ENCODE measurements at places on chromosomes 7 and 10.

DNA sequence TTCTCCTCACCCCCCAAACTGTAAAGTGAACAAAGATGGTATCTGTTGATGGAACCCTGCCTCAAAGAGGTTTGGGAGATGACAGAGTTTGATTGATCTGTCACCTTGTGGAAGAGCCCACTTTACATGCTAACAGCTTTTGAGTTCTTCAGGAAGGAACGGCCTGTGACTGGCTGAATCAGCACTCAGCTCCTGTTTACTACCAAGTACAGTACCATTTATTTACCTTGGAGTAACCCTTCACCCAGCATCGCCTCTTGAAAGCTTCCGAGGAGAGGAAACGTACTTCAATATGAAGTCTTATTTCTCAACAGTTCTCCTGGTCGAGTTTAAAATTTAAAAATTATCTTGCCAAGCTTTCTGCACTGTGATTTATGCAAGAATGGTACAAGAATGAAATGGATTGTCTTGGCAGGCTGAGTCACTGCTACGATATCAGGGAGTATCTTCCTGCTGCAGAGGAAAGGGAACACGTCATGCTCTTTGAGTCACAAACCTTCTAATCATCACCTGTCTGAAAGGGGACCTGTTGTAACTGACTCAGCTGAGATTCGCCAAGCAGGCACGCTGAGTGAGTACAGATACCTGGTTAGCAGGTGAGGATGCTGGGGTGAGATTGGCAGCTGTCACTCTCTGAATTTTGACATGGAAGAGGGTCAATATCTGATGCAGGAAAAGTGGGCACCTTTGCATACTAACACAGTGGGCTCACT lies 30.1 kb downstream of the KLF6 start:
- no peak for DNase-seq

GRCh38 chr7:17696422-17696821 lies 243.9 kb downstream of the SNX13 start:
- no peak for DNase-seq

DNA sequence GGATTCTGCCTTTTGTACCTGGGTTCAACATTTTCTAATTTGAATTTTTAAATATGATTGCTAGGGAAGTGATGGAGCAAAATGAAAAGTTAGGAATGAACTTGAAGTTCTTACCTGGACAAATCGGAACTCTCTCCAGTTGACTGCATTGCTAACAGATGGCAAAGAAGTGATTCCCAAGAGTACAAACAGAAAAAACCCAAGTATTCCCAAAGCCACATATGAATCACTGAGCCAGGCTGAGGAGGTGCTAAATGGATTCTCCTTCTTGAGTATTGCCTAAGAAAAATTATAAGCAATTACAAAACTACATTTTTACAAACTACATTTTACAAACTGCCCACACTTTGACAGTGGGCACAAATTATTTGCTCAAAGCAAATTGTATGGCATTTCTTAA lies 25.9 kb downstream of the STEAP4 start:
- DNase-seq: no peak

DNA sequence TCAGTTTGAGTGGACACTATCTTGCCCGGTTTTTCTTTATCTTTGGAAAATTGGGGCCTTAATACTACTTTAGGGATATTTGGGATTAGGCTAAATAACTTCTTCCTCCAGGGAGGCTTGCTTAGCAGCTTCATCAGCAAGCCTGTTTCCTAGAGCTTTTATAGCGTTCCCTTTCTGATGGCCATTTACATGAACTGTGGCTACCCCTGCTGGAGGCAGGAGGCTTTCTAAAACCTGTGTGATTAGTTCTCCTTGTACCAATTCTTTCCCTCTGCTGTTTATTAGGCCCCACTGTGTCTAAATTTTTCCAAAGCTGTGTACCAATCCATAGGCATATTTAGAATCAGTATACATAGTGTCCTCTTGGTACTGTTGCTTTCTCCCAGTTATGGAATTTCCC lies 61.7 kb upstream of the CNTNAP2 start:
- DNase-seq: no peak

- no peak for DNase-seq
Observed at GRCh38 chr7:30406664-30407425, 71.7 kb downstream of the NOD1 start.

DNA sequence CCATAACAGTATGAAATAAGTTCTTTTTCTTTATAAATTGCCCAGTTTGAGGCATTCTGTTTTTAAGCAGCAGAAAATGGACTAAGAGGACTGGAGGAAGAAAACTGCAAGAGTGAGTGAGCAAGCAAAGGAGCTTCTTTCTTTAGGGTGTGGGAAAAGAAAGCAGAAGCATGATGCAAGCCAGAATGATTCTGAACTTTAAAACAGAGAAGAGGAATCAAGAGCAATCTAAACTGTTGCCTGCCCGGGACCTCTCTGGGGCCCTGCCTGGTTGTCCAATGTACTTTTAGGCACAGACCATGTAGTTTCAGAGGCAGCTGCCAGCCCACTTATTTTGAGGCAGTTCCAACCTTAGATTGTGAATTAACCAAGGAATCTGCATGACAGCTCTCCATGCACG lies 186.3 kb downstream of the PLPP4 start:
- DNase-seq: no peak

GRCh38 chr7:132793474-132793873 lies 217.2 kb upstream of the PLXNA4 start:
- DNase-seq: no peak

DNA sequence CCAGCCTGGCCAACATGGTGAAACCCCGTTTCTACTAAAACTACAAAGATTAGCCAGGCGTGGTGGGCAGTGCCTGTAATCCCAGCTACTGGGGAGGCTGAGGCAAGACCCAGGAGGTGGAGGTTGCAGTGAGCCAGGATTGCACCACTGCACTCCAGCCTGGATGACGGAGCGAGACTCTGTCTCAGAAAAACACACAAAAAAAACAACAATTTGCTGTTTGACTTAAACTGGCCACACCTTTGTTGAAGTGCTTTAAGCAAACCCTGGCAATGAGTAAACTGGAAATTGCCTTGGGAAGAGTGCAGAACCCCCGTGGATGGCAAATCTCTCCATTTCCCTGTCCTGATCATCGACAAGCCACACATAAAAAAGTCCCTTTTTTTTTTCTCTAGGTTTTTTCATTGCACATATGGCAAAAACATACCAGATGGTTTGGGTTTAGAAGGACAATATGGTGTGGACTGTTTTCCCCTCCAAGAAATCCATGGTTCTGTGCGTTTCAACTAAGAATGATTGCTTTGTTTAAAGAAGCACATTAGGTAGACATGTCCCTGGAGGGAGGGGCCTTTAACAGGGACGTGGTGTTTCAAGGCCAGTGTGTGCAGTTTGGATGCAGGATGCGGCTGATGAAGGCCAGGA lies 76.9 kb downstream of the NRP1 start:
- DNase-seq: no peak

DNA sequence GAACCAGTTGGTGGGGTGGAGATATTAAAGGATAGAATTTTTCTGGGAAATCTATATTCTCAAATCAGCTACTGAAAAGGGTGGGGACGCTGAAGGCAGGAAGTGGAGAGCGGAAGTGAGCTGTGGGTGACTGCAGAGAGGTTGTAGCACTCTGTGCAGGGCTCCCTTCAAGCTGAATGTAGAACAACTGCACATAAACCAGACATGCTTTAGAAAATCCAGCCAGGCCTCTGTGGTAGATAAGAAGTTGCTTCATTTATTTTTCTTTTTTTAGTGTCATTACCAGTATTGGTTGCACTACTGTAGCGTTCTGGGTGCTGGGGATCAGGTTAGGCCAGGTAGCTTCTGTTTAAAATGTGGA lies 127.8 kb downstream of the CELF2 start:
- DNase-seq: no peak

DNA sequence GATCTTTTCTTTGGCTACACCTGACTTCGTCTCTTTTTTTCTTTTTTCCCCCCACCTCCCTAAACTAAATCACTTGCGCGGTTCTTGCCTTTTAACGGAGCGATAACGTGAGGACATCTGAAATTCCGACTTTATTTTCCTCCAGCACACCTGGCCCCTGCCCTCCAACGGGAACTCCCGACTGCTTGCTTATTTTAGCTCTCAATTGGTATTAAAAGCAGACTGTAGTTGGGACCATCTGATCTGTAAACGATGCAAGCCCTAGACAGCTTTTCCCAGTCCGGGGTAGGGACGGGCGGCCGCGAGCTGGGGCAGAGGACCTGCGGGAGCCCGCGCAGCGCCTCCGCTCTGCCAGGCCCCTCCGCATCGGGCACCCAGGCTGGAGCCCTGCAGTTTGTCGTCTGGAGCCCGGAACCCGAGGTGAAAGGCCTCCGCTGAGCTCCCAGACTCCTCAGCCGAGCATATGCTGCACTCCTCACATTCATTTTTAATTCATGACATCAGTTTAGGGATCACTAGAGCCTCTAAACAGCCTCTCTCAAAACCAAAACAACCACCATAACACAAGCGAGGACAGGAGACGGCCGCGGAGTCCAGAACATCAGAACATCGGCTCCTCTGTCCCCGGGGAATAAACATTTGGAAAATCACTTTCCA lies 10.0 kb upstream of the EMX2 start:
- no peak for DNase-seq

- no peak for DNase-seq
Observed at GRCh38 chr7:143258831-143259230, 4.4 kb upstream of the GSTK1 start.

DNA sequence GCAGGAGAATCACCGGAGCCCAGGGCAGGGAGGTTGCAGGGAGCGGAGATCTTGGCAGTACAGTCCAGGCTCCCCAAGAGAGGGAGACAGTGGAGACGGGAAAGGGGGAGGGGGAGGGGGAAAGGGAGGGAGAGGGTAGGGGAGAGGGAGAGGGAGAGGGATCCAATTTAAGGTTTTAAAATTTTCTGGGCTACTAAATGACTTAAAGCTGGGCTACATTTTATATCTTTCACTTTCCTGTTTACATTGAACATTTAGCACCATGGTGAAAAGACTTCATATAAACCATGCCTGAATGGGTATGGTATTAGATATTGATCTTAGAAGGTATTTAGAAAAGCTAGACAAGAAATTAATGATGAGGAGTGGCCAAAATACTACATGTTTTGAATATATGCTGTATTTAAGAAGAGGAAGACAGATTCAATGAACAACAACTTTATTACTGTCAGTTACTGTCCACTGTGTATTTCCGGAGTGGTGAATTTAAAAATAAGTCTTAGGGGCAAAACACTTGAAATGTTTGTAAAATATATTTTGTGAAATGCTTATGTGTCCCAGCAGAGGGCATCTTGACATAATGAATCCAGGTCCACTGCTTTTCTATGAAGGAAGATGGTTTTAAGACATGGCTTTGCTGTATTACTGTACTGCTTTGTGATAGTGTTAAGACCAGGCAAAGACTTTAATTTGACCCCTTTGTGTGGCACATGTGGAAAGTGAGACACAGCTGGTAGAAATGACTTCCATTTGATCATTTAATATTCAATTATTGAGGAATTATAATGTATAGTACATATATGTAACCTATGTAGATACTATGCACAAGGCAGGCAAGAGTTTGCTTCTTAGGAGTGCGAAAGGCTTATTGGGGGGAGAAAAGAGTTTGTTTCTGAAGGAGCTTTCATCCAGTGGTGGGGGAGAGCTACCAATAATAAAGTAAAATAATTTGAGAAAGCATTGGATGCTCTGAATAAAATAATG lies 52.8 kb downstream of the NRF1 start:
- peak; percentile 69 for DNase-seq

- no peak for DNase-seq
Observed at GRCh38 chr7:112214883-112215282, 8.4 kb downstream of the ZNF277 start.

- no peak for DNase-seq
Observed at GRCh38 chr10:28120795-28121194, 121.9 kb upstream of the ODAD2 start.

DNA sequence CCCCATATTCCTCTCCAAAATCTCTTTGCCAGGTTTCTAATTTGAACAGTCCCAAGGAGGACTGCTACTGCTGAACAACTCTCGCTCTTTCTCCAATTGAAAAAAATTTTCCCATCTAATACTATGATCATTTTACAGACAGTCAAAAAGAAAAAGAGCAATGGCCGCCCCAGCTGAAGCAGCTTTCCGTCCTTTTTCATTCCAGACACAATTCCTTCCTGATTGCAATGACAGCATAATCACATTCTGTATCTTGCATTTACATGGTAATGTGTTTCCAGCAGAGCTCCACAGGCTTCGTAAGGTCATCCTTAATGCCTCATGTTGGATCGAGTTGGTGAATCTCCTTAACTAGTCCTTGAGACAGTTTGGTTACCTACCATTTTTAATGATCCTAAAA lies 45.0 kb upstream of the GSDME start:
- DNase-seq: no peak

DNA sequence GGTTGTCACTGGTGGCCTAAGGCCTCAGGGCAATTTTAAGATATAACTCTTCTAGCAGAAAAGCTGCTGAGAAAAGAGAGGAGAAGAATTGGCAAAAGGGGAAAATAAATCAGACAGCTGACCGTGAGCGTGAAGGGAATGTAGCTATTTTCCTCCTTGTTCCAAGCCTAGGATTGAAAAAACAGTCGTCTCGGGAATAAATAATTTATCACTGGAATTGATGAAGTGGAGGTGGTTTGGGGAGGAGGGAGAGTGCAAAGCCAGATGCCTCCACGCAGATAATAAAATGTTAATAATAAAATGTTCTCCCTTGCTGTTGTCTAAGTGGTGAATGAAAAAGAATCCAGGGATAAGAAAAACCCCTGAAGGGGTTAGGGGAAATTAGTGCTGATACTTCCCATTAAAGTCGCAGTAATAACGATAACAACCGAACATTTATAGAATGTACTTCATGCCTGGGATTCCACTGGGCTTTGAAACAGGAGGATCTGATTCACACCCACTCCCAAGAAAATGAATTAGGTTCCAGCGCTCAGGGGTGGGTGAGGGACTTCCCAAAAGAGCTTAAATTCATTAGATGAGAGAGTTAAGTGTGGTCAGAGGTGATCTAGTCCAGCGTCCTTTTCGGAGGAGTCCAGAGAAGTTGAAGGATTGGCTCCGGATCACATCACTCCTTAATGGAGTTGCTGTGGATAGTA lies 27.3 kb downstream of the BAMBI start:
- DNase-seq: peak; percentile 54

DNA sequence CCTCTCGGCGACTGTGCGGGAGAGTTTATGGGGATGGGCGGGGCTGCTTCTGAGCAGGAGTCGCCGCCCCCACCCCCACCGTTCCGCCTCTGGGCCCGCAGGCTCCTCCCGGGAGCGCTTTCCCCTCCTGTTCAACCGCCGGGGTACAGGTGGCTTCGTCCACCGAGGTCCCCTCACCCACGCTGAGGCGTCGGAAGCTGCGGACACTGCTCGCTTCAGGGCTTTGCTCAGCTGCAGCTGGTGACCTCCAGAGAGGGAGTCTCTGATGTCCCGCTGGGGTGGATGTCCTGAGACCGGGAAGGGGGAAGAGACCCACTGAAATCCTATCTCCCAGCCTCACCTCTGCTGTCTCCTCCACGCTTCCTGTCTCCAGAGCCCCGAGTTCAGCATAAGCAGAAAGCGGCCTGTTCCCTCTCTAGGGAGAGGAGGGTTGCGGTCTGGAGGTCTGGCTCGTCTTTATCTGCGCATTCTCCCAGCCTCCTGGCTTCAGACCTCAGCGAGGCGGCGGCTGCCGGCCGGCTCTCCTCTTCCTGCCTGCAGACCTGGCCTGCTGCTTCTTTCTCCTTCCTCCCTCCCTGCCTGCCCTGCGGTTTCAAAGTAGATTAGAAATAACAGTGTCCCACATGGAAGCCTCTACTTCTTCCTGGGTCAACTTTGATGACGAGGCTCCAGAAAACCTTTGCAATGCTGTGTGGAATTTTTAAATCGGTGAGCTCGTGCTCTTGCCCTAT lies 1.8 kb downstream of the CYP2E1 start:
- peak; percentile 72 for DNase-seq

GRCh38 chr10:45470098-45471012 lies 96.3 kb downstream of the ALOX5 start:
- DNase-seq: no peak

GRCh38 chr10:29212597-29212996 lies 76.3 kb upstream of the LYZL1 start:
- no peak for DNase-seq

Data from cerebellar cortex (tissue), 1 donor.